ENCODE measurements at places on chromosomes 1 and 21. TPM values are rescaled to one million over a fixed set of nuclear protein-coding genes. Genes with fewer than 3 reads are reported as not detected.

CCDC18 gene
- total RNA-seq = 9.0 TPM

NBL1 gene
- 62.1 TPM for total RNA-seq

PGLYRP3 gene
- not detected for total RNA-seq

CHRM3 gene
- total RNA-seq = 26.8 TPM

DPM3 gene
- total RNA-seq = 46.6 TPM

HNRNPCL1 gene
- total RNA-seq = not detected

FAM177B gene
- total RNA-seq = 0.66 TPM

ASCL5 gene
- total RNA-seq = 0.17 TPM

FCER1A gene
- total RNA-seq = 0.28 TPM

SPRR2E gene
- not detected for total RNA-seq

Data from spinal cord (tissue), 10 donors.